SK-N-SH (cell line): ENCODE measurements at places on chromosomes 3 and 15.

- no peaks in the 10 kb centered on the region for H3K27me3 ChIP-seq
- no peak overlapping the region for H3K4me3 ChIP-seq
- DNase-seq, result peak; percentile 72
- peaks cover 2% of the 10 kb centered on the region; the same call in 1 of the 2 replicates for H3K4me1 ChIP-seq
Observed at GRCh38 chr15:57340682-57341259, 35.5 kb upstream of the CGNL1 start.

DNA sequence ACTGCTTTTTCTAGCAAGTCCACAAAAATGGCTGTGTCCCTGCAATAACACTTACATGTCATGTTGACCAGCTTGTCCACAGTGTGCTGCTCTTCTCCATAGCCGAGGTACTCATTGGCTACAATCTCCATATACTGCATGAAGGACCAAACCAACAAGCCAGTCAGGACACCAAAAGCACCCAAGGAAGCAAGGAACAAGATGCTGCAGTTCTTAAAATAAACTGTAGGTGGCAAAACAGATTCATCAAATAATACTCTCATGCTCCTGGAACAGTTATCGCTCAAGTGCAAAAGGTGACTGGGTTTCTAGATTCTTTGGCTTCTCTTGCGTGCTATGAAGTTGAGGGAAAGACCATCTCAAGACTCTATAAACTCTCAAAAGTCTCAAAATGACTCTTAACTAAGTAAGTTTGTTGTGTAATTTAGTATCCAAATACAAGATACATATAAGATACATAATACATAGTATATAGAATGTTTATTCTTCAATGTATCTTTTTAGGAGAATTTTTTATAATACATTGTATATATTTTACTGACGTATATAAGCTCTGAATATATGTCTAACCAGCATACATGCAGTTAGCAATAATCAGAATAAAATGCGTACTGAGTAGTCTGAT lies 57.0 kb downstream of the NEK10 start:
- H3K4me1 ChIP-seq, result no peaks in the 10 kb centered on the region
- no peaks in the 10 kb centered on the region for H3K27me3 ChIP-seq
- H3K27ac ChIP-seq, result peak overlapping the region; percentile 90
- H3K36me3 ChIP-seq, result no peaks in the 10 kb centered on the region
- peak overlapping the region; percentile 18; the same call in 1 of the 2 replicates for H3K4me3 ChIP-seq

DNA sequence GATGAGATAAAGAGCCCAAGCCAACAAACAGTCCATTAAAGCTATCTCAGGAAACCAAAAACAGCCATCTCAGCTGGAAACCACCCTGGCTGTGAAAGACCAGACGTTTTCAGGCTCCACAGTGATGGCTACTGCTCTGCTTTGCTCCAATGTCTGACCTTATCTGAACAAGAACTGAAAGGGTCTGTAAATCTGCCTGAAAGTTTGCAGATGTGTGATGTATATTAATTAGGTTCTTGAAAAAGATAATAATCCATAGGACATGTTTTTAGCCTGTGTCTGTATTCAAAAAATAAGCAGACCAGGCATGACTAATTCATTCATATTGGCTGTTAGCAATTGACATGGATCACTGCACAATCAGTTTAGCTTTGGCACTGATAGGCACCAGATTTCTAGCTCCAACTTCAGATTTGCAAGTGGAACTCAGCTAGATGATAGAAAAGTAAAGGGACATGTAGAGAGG lies 611.4 kb upstream of the NAALADL2 start:
- no peak overlapping the region; the same call in 1 of the 2 replicates for H3K27ac ChIP-seq
- peaks cover 6% of the 10 kb centered on the region for H3K4me1 ChIP-seq
- H3K27me3 ChIP-seq, result no peaks in the 10 kb centered on the region
- peak; percentile 72 for DNase-seq

- peaks cover 18% of the 10 kb centered on the region; the same call in 1 of the 2 replicates for H3K4me1 ChIP-seq
- H3K4me3 ChIP-seq, result no peak overlapping the region
- peak; percentile 50 for DNase-seq
- H3K36me3 ChIP-seq, result peaks cover 20% of the 10 kb centered on the region; the same call in 1 of the 2 replicates
Observed at GRCh38 chr3:45942051-45942825, 1.0 kb upstream of the CXCR6 start.

DNA sequence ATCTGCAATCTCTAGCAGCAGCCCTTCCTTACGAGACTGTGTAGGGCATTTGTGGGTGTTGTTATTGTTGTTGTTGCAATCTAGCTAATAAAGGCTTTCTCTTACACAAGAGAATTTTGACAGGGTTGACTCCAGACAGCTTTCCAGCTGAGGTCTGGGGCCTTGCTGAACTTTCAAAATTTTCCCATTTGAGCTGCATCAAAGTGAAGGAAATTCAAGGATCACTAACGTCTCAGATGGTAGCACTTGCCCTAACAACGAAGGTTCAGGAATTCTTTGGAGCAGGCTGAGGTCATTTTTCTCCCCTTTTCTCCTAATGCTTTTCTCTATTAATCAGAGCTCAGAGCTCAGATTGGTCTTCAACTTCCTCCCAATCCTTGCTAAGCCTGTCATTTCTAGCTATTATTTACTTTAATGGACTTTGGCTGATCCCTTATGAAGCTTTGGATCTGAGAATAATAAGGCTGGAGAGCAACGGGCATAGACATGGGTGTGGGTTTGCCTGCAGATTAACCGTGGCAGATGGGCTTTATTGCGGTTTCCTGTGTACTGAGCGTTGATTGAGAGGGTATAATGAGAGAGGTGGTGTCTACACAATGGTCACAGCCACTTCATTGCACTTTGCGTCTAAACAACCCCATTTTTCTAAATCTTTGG lies 614.0 kb upstream of the AGTR1 start:
- H3K27ac ChIP-seq, result no peak overlapping the region
- no peak overlapping the region for H3K4me3 ChIP-seq
- H3K27me3 ChIP-seq, result no peaks in the 10 kb centered on the region
- DNase-seq, result no peak
- H3K4me1 ChIP-seq, result no peaks in the 10 kb centered on the region; the same call in 1 of the 2 replicates

DNA sequence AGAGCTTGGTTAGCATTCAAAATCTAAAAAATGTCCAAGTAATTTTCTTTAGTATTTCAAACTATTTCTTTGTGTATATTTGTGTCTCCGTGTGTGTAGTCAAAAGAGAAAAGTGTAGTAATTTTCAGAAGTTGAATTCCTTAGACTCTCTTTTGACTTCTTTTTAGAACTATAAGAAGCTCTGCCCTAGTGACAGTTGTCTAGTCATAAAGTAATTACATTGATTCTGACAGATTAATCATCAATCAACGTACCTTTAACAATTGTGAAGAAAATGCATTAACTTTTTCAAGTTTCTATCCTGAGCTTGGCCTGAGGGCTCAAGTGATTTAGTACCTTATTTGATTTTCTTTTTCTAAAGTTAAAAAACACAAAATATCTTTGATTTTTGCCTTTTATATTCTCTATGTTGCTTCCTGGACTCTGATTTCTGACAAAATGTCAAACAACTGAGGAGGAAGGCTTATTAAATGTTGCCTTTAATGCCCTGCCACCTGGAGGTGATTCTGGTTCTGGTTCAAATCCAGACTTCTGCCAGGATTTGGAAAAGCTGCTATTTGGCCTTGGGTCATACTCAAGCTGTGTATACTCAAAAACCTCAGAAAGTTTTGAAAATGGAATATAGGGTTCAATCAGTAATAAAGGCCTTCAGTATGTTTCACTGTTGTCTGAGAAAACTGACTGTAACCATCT lies 653.6 kb downstream of the NSUN3 start:
- no peaks in the 10 kb centered on the region for H3K4me1 ChIP-seq
- H3K36me3 ChIP-seq, result no peaks in the 10 kb centered on the region
- no peaks in the 10 kb centered on the region for H3K27me3 ChIP-seq
- H3K27ac ChIP-seq, result no peak overlapping the region

DNA sequence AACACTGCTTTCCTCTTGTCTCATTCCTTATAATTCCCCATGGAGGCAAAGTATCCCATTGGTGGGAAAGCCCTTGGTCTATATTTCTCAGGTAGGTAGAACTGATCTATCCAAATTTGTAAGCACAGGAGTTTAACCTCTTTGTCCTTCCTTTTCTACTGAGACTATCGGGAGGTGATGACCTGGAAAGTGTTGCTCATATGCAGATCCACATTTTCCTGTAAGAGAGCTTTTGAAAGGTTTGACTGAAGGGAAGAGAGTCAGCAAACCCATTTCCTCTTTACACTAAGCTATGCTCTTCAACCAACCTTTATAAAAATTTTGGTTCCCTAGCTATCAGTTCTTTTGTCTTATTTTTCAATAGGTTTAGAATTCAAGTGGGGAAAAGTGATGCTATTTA lies 200.7 kb downstream of the TIGIT start:
- H3K4me1 ChIP-seq, result peaks cover 6% of the 10 kb centered on the region; the same call in 1 of the 2 replicates
- DNase-seq, result no peak
- no peak overlapping the region for H3K4me3 ChIP-seq

- no peaks in the 10 kb centered on the region for H3K4me1 ChIP-seq
- no peak overlapping the region for H3K4me3 ChIP-seq
- no peaks in the 10 kb centered on the region for H3K27me3 ChIP-seq
- no peak overlapping the region for H3K27ac ChIP-seq
Observed at GRCh38 chr3:132232231-132232792, 84.9 kb upstream of the ACP3 start.

- H3K4me1 ChIP-seq, result peaks cover 8% of the 10 kb centered on the region; the same call in 1 of the 2 replicates
- peak; percentile 89 for DNase-seq
- no peaks in the 10 kb centered on the region for H3K27me3 ChIP-seq
Observed at GRCh38 chr3:74614107-74614967, at the start of gene CNTN3. Gene CNTN3, minus strand, starts transcription at chr3:74614659. Its CDS starts 93,547 bp downstream, at chr3:74521112.

GRCh38 chr3:74639681-74640080 lies 25.2 kb upstream of the CNTN3 start:
- H3K4me1 ChIP-seq, result peaks cover 9% of the 10 kb centered on the region; the same call in 1 of the 2 replicates
- H3K36me3 ChIP-seq, result no peaks in the 10 kb centered on the region
- no peak for DNase-seq
- H3K27ac ChIP-seq, result no peak overlapping the region

- H3K27me3 ChIP-seq, result no peaks in the 10 kb centered on the region
Observed at GRCh38 chr3:129491794-129492193, 36.6 kb upstream of the RHO start.

GRCh38 chr3:83002869-83003445 lies 1241.5 kb upstream of the GBE1 start:
- H3K27ac ChIP-seq, result no peak overlapping the region
- H3K36me3 ChIP-seq, result no peaks in the 10 kb centered on the region
- H3K4me1 ChIP-seq, result no peaks in the 10 kb centered on the region
- H3K27me3 ChIP-seq, result no peaks in the 10 kb centered on the region
- no peak for DNase-seq
- H3K4me3 ChIP-seq, result no peak overlapping the region
